ENCODE measurements at places on chromosomes 1 and 21.

DNA sequence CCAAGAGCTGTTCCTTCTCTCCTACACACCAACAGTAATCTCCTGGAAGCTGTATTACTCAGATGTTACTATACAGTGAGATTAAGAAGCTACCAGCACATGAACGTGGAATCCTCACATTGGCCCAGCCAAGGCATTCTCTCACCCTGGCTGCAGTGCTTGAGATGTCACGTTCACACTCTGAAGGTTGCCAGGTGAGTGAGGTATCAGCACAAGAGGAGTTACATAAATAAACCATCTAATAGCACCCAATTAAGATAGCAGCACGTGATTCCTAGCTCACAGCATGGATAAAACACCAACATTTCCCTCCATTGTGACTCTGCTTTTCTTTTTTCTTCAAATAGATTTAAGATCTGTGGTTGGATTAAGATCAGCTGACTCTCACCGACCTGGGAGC, 182.8 kb downstream of the PLPP3 start:
- DNase-seq = no peak

- no peak for DNase-seq
Measured at GRCh38 chr21:37060296-37060695, 12.6 kb downstream of the PIGP start.

DNA sequence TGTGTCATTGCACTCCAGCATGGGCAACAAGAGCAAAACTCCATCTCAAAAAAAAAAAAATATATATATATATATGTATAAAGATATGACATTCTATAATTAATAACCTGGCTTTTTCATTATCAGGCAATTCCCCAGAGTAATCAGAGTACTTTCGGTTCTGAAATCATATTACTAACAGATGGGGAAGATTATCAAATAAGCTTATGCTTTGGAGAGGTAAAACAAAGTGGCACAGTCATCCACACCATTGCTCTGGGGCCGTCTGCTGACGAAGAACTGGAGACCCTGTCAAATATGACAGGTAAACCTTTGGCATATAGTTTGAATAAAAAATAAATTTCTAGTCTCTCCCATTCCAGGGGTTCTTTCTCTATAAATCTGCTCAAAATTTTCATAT, 58.5 kb upstream of the SH3GLB1 start:
- DNase-seq = no peak

- no peak for DNase-seq
Measured at GRCh38 chr1:216887032-216887431, 163.8 kb upstream of the ESRRG start.

- no peak for DNase-seq
Measured at GRCh38 chr1:205672395-205672889, 7.9 kb downstream of the SLC45A3 start.

- no peak for DNase-seq
Measured at GRCh38 chr1:27428316-27429028, 36.0 kb downstream of the GPR3 start.

- no peak for DNase-seq
Measured at GRCh38 chr21:17802572-17802971, 16.6 kb downstream of the C21orf91 start.

GRCh38 chr1:37469386-37469785, 5.0 kb upstream of the ZC3H12A start:
- no peak for DNase-seq

DNA sequence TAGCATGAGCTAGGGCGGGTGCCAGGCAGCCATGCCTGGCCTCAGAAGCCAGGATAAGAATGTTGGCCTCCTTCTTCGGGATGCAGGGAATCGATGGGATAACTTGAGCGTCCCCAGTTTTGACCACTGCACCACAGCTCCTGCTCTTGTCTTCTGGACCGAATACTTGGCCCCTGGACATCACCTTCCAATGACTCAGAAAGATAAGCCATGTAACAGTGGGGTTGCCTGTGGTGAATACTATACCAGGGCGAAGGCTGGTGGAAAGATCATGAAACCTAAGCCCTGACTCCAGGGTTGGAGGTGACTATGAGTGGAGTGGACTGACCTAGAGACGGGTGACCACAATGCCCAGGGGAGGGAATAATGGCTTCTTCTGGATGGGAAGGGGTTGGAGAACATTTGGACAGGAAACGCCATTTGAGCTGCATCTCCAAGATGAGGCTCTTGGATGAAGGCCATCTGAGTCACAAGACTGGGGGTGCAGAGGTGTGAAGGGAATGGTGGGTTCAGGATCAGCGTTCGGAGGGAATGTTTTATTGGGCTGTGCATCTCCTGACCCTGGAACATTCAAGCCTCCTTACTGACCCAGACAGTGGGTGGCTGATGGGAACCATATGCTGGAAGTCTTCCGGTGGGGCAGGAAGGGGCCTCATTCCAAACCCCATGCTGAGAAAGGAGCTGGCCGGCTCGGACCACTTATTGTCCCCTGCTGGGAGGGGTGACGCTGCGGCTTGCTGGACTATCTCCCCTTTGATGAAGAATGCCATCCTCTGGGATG, 18.5 kb upstream of the KCNE2 start:
- DNase-seq = no peak

- DNase-seq = no peak
Measured at GRCh38 chr1:86640161-86640670, 64.2 kb upstream of the SH3GLB1 start.

- DNase-seq = no peak
Measured at GRCh38 chr21:46639489-46640386, 4.3 kb downstream of the PRMT2 start.

DNA sequence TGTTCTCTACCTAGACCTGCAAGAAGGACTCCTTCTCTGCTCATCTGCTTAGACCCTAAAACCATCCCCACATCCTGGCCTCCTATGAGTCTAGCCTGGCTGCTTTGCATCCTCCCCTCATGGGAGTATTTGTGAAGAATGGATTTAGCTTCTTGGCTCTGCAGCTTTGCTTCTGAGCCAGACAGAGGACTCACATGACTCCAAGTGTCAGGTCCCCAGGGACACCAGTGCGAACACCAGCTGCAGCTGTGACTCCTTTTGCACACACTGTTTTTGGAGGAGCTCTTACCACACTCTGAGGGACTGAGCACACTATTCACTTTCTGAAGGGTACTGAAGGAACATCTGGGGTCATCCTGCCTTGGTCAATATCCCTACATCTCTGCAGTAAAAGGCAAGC, 131.8 kb upstream of the SGIP1 start:
- no peak for DNase-seq

DNA sequence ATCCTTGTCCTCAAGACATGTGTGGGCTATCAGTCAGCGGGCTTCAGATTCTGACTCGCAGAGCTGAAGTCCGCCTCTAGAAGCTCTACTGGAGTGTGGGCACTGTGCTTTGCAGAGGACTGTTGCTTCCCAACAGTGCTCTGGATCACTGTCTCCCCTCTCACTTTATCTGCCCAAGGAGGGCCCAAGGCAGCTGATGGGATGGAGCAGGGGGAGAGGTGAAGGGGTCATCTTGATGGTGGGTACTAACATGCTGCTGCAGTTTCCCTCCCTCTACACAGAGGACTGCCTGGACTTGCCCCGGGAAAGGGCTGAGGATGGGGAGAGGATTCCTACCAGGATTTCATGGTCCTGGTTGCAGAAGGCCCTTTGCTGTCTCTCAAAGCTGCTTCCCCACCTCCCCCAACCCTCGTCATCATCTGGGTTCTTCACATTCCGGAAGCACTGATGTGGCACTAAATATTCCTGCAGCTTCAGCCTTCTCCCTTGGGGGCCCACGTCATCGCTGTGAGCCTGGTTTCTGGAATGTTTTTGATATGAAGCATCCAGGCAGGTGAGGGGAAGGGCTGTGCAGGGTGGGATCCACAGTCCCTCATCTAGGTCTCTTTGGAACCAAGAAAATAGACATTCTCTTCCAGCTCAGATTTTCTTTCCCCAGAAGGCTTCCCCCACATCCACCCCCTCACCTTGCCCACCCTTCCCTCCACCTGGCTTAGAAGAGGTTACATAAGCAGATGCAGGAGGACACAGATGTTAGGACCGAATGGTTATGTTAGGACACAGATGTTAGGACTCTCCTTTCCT, 23.2 kb downstream of the NUAK2 start:
- no peak for DNase-seq

DNA sequence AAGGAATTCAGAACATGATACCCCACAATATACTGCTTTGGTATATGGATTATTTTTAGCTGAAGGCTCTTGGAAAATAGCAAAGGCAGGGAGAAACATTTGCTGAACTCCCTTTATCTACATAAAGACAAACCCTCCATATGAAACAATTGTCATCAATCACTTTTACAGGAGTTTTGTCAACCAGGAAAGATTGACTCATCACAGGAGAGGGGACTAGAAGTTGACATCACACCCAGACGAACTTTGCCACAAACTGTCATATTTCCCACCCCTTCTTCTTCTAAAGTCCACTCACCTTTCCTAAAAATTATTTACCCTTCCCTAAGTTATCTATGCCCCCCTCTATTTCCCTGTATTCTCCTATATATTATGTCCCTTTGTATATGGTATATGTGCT, 47.9 kb downstream of the RBM11 start:
- no peak for DNase-seq

Data from esophagus squamous epithelium (tissue), 5 donors.